Stimulated activated naive CD4-positive, alpha-beta T cell treated with Interleukin-2 at 50 U/mL for 16 hours (primary cell): ENCODE measurements at places on chromosomes 1 and 21.

DNA sequence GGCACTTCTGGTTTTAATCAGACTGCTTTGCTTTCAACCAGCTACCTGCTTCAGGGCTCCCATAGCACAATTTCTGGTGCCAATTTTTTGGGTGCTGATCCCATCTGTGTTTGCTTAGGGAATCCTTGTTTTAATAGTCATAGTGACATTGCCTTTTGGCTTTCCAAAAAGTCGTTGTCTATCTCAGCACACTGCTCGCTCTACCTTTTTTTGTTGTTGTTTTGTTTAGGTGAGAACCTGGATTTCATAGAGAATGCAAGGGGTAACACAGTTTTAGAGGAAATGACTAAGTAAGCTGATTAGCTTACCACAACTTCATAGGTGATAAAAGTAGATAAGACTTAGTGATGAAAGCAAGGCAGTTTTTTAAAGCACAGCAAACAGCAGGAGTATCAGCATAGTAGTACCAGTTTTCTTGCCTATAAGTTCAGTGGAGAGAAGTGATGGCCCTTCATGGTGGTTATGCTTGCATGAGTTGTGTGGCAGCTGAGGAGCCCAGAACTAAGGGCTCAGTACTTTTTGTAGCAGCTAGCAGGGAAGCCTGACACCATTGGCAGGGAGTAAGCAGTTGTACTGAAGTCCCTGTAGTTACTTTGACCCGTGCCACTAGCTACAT lies 31.3 kb downstream of the NEK7 start:
- no peak for DNase-seq

DNA sequence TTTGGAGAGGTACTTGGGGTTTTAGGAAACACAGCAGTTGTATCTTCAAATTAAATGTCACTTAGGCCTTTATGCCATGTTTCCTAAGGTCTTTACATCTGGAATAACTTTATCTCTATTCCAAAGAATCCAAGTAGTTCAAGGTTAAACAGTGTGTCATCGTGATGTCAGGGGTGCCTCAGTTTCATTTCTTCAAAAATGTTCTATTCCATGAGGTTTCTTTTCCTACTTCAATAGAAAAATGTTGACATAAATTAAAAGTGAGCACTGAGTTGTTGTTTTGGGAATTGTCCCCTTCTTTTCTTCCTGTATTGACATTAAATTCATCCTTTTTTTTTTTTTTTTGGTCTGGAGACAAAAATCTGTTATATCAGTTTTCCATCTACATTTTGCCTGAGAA lies 160.6 kb upstream of the C21orf91 start:
- no peak for DNase-seq

DNA sequence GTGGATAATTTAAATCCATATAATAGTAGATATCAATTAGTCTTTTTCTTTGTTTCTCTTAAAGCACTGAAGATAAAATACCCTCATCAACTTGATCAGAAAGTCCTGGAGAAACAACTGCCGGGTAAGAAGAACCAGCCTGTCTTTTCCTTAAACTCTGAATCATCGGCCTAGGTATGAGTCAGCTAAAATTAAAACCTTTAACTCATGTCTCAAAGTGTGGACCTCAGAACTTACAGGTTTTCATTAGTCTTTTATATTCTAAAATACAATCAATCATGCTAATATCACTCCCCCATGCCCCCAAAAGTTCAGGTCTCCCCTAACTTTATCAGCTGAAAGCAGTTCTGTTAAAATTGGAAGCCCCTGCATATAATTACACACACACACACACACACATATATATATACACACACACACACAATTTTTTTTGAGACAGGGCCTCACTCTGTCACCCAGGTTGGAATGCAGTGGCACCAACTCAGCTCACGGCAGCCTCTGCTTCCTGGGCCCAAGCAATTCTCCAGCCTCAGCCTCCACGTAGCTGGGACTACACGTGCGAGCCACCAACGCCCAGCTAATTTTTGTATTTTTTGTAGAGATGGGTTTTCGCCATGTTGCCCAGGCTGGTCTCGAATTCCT lies 61.3 kb downstream of the B3GALNT2 start:
- no peak for DNase-seq

- no peak for DNase-seq
These were observed 97.0 kb downstream of the MT1HL1 start for GRCh38 chr1:236907205-236907604.

GRCh38 chr1:66505671-66506392 lies 28.1 kb upstream of the SGIP1 start:
- no peak for DNase-seq

DNA sequence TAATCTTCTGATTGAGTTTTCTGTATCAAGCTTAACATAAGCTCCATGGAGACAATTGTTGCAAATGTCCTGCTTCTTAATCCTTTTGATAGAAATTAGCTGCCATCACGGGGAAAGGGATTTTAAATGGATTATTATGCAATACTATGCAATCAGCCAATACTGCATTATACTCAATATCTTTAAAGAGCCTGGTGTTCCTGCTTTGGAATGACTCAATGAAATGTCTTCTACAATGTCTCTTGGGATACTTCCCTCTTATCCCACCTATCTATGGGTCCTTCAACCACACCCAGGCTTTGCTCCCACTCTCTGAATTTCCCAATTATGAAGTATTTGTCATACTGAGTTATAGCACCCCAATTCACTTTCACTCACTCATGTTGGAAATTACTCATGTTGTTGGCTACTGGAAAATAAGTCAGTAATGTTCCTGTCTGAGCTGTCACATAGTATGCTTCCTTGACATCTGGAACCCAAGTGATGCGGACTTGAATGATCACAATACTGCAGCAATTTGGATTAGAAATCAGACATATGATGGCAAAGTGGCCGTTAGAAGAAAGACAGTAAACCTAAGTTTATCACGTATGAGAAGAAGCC lies 85.0 kb downstream of the TPR start:
- no peak for DNase-seq

GRCh38 chr1:98458511-98459485 lies 202.7 kb upstream of the SNX7 start:
- DNase-seq = no peak

DNA sequence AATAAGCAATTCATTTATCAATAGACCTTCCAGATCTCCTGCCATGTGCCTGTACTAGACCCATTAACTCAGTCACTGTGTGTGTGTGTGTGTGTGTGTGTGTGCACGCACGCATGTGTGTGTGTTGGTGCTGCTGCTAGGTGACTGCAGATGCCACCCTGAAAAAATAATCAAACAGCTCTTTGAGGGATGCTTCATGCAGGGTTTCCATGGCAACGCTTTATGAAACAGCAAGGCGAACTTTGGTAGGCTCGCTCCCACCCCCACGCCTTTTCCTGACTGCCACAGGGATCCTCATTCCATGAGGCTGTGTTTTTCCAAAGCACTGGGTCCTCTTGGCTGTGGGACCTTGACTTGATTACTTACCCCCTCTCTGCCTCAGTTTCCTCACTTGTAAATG lies 94.0 kb downstream of the HMGB4 start:
- DNase-seq = no peak

GRCh38 chr1:57164584-57164983 lies 198.8 kb upstream of the C8B start:
- DNase-seq = no peak

DNA sequence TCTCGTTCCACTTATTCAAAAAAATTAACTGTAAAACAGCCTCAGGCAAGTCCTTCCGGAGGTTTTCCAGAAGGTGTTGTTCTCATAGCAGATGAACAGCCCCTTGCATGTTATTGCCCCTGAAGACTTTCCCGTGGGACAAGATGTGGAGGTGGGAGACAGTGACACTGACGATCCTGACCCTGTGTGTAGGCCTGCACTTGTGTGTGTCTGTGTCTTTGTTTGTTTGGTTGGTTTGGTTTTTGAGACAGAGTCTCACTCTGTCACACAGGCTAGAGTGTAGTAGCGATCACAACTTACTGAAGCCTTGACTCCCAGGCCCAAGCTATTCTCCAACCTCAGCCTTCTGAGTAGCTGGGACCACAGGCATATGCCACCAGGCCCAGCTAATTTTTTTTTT lies 12.6 kb downstream of the ETV3L start:
- no peak for DNase-seq

GRCh38 chr21:31558962-31559367 lies 100.5 kb upstream of the SOD1 start:
- DNase-seq = peak; percentile 87

- DNase-seq = no peak
These were observed 203.4 kb upstream of the UBE2U start for GRCh38 chr1:64000021-64000420.

DNA sequence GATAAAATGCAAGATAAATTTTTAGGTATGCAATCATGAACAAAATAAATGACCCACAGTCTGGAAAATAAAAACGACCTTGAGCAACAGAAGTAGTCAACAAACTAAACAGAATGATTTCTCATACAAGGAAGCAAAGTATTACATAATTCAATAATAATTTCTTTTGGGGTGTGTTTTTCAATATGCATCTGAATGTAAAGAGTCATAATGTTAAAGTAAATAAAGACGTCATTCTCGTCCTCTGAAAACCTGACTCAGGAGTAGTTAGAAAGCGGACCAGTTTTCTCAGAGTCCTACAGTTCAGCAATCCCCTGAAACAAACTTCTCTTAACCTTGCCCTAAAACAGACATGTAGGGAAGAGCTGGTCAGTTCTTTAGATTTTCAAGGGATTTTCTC lies 18.6 kb downstream of the CDC42BPA start:
- no peak for DNase-seq

GRCh38 chr1:234881893-234882771 lies 246.5 kb downstream of the TOMM20 start:
- DNase-seq = peak; percentile 5
